ENCODE measurements at places on chromosomes 16 and 17.
A peak's percentile ranks its signal among the peaks of the same experiment; 100 is the strongest.

DNA sequence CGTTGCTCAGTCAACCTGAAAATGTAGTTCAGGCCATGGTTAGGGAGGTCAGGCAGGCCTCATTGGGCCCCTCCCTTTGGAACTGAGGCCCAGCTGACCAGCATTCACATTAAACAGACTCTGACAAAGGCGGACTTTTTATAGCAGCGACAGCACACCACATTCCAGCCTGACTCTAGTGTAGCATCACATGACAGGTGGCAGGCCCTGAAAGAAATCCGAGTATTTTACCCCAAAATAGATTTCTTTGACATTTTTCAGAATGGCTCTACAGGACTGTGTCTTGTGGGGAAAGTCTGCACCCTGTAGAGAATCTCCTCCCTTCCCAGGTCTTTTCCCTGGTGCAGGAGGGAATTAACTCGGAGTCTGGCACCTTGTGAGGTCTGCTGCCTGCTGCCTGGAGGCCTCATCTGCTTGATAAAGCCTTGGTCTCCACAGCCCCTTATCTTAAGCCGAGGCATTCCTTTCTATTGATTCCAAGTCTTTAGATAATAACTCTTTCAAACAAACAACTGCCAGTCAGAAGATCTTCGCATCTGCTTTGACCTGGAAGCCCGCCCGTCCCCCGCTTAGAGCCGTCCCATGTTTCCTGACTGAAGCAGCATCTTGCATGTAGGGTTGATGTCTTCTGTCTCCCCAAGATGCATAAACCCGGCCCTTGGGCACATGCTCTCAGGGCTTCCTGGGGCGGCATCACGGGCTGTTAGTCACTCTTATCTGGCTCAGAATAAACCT is 44.0 kb upstream of the CAPN15 start:
- peak; percentile 58 for DNase-seq

GRCh38 chr17:67491009-67491680 is 114.1 kb downstream of the PITPNC1 start:
- DNase-seq = peak; percentile 95

DNA sequence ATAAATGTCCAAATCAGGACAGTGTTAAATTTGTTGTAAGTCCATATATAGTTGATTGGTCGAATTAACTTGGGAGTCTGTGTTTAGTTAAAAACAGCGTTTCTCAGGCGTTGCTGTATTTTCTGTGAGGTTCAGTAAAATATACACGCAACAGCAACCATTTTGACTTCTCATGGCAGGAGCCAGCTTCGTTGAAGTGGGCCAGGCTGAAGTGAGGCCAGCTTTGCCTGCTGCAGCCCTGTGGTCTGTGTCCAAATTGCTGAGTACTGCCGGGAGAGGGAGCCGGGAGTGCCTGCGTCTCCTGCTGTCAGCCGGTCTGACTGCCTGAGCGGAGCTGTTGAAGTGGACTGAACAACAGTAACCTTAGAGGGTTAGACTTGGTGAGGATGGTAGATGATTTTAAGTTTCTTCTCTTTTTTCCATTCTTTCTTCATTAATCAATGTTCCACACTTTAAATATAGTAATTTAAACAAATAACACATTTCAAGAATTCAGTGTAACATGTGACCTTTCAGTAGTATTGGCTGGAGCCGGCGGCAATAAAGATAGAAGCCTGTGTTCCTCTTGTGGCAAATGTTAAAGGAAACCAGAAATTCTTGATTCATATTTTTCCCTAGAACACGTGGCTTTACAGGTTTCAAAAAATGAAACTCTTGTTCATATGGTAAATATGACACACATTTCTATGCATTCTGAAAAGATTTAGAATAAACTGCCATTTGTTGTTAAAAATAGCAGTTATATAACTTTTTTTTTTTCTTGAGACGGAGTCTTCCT is 37.0 kb upstream of the ZNF750 start:
- peak; percentile 100 for DNase-seq

DNA sequence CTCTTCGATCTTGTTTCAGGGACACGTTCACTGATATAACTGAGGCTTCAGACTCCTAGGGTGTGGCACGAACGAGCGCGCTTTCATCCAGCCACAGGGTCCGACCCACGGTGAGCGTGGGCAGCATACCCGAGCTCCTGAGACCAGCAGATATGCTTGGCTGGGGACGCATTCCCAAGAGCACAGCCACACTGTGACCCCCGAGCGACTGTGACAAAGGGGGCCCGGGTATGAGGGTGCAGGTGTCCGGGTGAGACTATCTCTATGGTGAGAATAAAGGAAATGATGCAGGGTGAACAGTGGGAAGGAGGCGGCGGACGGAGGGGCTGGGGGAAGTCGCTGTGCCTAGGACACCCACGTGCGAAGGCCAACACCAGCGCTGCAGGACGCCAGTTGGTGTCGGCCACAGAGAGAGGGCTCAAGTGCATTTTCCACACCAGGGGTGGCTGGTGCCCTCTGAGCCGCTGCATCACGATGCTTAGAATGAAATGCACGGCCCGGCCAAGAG is 17.6 kb downstream of the RPH3AL start:
- peak; percentile 35 for DNase-seq

DNA sequence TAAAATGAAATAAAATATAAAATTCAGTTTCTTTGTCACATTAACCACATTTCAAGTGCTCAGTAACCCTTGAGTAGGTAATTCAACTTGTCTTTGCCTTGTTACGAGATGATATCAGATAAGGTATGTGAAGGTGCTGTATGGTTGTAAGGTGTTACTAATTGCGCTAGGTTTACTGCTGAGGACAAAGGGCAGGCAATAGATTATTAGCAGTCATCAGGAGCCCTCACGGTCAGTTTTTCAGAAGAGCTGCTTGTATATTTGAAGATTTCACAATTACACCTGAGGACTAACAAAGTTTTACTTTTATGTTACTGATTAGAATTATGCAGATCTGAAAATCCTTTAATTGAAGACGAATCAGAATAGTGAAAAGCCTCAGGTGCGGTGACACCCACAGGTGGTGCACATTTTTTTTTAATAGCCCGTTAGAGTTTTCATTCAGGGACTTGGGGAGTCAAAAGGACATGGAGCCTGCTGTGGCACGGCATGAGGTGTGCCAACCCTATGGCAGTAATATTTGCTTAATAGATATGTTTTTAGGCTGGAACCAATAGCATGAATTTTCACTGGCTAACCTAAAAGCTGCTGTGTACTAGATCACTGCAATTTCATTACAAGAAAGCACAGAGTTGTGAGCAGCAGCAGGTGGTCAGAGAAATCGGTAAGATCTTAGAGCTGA is 16.4 kb downstream of the NDEL1 start:
- DNase-seq = no peak

DNA sequence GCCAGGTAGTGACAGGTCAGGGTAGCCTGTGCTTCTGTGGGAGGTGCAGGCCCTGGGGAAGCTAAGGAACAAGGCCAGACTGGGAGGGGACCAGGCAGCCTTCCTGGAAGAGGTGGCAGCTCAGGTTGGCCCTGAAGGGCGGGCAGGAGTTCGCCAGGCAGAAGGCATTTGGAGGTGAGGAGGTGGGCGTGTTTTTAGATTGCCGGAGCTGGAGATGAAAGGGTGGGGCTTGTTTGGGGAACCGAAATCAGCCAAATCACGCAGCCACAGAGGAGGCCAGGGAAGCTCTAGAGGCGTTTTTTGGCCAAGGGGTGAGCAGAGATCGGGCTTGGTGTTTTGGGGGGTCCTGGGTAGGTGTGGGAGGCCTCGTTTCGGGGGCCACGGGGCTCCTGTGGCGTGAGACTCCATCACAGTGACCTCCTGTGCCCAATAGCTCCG is 7.6 kb downstream of the ADCY7 start:
- DNase-seq = peak; percentile 54

Data from osteoblast (primary cell).